ENCODE measurements at places on chromosomes 4 and X. TPM values are rescaled to one million over a fixed set of nuclear protein-coding genes. Genes with fewer than 3 reads are reported as not detected.

RBM47 gene
- 1.8 TPM for polyA plus RNA-seq

DNA sequence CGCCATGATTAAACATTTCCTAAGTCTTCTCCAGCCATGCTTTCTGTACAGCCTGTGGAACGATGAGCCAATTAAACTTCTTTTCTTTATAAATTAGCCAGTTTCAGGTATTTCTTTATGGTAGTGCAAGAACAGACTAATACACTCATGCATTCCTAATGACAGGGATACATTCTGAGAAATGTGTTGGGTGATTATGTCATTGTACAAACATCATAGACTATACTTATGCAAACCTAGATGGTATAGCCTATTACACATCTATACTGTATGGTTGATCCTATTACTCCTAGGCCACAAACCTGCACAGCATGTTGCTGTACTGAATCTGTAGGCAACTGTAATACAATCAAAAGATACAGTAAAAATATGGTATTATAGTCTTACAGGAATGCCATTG is 83.1 kb downstream of the ATOH1 start:
- DNase-seq, result no peak

DNA sequence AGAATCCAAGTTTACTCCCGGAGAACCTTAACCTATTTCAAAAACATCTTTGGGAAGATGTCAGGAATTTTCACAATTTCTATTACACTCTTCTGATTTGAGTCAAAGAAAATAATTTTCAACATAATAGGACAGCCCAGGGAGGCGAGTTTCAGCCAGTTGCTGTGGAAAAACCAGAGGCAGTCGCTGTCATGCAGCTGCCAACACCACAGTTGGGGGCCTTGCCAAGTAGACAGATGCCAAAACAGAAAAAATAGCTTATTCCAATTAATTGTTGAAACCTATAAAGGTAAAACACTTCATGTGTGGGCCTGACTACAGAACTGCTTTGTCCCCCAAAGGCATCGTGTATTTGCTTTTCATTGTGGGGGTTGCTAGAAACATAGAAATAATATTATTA is 225.8 kb downstream of the DMD start:
- DNase-seq, result peak; percentile 4

MFAP3L gene
- 0.94 TPM for polyA plus RNA-seq

Data from heart right ventricle (tissue), 16 donors.